ENCODE measurements at places on chromosomes 11 and 22.

DNA sequence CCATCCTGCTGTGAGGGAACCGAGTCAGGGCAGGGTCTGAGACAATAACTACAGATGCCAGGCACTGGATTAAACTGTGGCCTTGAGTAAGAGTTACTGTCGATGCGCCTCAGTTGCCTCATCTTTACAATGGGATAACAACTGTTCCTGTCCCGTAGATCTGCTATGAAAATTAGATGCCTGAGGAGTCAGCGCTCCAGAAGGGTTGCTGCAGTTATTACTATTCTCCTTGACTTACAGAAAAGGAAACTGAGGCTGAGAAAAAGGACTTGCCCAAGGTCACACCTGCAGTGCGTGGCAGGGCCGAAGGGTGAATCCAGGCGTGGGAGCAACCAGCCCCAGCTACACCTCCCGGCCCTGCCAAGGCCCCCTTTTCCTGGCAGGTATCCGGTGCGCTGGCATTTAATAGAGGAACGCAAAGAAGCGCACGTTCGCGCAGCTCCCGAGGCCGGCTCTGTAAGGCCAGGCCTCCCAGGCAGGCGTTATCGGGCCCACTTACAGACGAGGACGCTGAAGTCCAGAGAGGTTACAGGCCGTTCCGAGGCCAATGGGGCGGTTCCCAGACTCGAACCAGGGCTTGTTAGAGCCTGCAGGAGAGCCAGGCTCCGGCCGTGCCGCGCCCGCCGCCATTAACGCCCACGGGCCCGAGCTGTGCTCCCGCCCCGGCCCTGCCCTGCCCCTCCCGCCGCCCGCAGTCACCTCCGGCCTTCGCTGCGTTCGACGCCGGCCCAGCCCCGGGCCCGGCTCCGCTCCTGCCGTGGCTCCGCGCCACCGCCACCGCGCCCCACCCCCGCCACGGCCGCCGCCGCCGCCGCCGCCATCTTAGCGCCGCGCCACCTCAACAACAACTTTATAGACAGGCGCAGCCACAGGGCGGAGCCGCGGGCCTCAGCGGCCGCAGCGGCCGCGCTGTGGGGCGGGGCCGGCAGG, at the start of gene C11orf68:
TSS of gene C11orf68 (minus strand) at position 852 of the 930 bp plus-strand sequence. CDS start at position 821, 31 bp downstream.
- no peak for DNase-seq

GRCh38 chr11:65417702-65418430, 4.7 kb upstream of the NEAT1 start:
- DNase-seq = peak; percentile 77

DNA sequence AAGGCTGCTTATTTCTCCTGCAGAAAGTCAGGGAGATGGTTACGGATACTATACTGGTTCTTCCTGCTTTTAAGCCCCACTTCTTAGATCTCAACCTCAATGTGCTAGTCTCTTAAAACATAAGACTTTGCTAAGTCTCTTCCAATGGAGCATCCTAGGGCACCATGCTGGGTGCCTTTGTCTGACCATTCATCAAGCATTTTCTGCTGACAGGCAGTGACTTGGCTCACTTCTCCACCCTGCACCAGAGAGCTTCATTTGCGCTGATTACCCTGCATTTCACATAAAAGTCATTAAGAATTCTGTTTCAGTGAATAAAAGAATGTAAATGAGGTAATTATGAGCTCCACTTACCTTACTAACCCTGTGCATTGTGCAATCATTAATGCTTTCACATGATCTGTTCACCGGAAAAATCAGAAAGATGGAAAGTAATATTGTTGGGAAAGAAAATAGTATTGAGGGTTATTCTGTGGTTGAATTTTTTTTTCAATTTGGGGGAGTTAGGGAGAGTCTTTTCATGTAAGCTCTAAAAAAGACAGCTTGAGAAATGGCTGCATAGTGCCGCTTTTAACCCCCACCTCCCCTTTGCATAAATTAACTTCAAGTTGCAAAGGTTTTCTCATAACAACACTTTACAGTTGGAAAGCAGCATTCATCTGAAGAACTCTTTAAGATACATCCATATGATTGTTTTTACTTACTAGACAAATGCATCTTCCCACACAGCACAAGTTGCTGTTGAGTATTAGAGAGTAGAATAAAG, 677.3 kb upstream of the KIRREL3 start:
- no peak for DNase-seq

- DNase-seq = no peak
Observed at GRCh38 chr11:82932564-82932963, 31.0 kb downstream of the DDIAS start.

DNA sequence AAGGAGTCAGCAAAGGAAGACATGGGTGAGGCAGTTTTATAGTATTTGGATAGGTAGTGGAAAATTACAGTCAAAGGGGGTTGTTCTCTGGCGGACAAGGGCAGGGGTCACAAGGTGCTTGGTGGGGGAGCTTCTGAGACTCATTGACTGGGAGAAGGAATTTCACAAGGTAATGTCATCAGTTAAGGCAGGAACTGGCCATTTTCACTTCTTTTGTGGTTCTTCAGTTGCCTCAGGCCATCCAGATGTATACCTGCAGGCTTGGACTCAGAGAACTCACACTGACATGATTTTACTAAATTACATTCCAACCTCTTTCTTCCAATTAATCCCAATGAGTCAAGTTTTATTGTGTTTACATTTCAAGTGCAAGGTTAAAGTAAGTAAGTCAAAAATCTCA, 240.5 kb upstream of the API5 start:
- DNase-seq = no peak

- no peak for DNase-seq
Observed at GRCh38 chr22:37824674-37825641, 1.8 kb downstream of the GALR3 start.

DNA sequence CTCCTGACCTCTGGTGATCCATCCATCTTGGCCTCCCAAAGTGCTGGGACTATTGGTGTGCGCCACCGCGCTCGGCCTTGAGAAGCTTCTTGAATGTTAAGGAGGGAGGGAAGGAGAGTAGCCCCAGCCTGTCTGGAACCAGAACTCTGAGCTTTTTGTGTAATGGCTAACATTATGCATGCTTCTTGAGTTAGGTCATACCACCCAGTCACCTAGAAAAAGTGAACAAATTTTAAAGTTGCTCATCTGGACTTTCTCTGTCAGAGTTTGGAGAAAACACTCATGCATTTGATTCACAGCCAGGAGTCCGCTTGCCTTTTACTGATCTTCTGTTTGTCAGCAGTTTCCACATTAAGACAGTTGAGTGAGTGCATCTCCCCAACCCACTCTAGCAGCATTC, 82.1 kb downstream of the PPP6R3 start:
- DNase-seq = no peak

DNA sequence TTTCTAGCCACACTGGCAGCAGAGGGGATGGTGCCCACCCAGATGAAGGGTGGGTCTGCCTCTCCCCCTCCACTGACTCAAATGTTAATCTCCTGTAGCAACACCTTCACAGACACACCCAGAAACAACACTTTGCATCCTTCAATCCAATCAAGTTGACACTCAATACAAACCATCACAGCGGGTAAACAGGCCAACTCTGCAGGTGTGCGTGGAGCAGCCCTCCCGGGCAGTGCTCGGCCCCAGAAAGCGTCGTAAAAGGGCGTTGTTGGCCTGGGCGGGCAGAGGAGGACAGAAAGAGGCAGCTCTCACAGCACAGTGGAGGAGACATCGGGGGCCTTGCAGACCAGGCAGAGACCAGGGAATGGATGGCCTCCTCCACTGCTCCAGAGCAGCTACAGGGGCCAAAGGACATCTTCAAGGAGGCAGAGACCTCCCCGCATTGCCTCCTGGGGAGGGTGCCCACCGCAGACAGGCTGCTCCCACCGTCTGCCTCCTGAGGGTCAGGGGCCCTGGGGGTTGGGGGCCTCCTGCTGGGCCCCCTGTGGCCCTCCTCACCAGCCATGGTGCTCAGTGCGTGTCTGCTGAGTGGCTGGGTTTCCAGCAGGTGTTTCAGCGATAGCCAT, 56.1 kb upstream of the FADD start:
- DNase-seq = no peak

DNA sequence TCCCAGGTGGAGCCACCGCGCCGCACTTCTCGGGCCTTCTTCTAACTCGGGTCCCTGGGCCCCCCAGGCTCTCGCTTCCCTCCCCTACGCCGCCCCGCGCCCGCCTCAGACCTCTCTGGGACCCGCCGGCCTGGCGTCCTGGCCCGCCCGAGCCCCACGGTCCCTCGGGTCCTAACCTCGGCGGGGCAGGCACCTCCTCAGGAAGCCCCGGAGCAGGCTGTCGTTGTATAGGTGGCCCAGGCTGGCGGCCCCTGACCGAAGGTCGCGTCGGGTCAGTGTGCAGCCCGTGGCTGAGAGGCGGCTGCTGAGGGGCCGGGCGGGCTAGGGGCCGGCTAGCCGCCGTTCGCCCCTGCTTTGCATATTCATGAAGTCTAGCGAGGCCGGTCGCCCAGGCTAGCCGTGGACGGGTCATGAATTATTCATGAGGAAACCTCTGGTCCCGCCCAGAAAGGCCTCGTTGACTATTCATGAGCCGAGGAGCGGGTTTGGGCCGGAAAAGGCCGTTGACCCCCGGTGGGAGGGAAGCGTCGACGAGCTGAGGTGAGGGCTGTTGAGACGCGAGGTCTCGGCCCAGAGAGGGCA, at the start of gene HORMAD2:
TSS of gene HORMAD2 (plus strand) at position 513 of the 582 bp plus-strand sequence. CDS start 13,489 bp downstream, outside the sequence.
- DNase-seq = no peak

DNA sequence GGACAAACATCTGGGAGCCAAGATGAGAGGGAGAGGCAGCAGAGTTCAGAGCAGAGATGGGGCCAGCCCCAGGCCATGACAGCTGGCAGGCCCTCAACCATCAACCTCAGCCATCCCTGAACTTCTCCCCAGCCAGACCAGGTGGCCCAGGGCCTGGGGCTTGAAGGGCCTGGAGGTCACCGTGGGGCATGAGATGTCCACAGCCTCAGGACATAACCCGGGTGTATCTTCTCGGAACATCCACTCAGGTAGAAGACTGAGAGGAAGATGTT, 12.4 kb upstream of the SLC39A13 start:
- DNase-seq = no peak

- no peak for DNase-seq
Observed at GRCh38 chr22:37314315-37315074, 32.2 kb downstream of the CYTH4 start.

GRCh38 chr11:82049199-82049598, 684.5 kb downstream of the FAM181B start:
- no peak for DNase-seq

DNA sequence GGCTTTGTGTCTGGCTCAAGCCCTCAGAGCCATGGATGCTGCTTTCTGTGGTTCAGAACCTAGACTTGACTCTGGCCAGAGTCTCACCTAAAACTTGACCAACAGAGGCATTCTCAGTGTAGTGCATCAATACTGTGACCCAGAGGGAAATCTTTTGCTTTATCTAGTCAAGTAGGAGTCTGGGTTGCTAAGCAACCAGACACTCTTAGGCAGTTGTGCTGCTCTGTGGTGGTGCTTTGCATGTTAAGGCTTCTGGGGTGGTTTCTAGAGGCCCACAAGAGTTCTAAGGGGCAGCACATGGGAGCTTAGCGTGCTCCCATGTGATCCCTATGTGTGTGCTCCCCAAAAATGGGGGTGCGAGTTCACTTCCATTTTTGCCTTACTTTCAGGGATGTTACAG, 224.6 kb upstream of the PLET1 start:
- no peak for DNase-seq

Measured in heart left ventricle (tissue), 16 donors.